ENCODE measurements at places on chromosomes 5 and 9.

GRCh38 chr5:133527311-133527710, 85.0 kb downstream of the FSTL4 start:
- no peak for DNase-seq

DNA sequence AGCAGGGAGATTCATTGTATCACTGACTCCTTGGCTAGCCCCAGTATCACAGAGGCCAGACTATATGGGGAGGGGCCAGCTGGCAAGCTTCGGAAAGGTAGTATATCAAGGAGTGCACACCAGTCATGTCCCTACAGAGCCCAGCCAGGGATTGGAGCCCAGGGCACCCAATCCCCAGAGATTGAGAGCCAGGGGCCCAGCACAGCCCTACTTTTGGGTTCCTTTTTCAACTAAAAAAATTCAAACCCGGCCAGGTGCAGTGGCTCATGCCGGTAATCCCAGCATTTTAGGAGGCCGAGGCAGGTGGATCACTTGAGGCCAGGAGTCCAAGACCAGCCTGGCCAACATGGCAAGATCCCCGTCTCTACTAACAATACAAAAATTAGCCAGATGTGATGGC, 5.4 kb upstream of the MYORG start:
- DNase-seq = no peak

DNA sequence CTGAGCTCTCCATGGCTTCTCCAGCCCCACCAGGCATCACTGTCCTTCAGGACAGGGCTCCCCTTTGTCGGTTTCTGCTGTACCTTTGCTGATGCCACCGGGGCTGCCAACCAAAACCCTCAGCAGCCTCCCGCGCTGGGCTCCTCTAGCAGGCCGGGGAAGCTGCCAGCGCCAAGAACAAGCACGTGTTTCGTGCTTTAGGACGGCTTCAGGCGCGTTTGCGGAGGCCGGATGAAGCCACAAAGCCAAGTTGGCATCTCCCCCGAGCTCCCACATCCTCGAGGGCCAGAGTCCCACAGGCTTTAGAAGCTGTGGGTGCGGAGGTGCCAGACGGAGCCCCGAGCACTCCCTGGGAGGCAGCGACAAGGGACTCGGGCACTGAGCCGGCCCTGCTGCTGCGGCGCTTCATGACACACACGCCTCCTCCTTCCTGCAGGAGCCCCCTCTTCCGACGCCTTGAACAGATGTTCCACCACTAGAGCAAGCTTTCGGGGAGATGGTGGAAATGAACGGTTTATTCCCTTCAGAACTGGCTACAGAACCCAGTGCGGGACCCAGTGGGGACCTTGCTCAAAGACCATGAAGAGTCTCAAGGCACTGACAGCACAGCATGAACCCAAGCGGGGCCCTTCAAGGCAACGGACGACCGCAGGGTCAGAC, 36.7 kb downstream of the SARDH start:
- no peak for DNase-seq

GRCh38 chr5:74616236-74617146, 24.0 kb downstream of the ENC1 start:
- no peak for DNase-seq

- DNase-seq = no peak
Measured at GRCh38 chr9:114626415-114627020, 15.4 kb downstream of the TMEM268 start.

DNA sequence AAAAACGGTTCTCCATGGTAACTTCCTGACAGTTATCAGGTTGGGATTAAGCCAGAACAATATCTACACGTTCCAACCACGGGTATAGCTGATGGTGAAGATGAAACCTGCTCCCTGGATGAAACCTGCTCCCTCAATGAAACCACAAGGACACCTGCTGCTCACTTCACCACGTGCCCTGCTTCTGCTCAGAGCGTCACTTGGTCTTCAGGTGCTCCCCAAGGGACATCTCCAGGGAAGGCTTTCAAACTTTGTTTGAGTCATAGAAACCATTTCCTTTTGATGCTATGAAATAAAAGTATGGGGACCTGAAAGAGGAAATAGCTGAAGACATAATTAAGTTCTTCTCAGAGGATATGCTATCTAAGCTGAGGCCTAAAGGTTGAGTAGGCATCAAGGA, 242.4 kb downstream of the MED10 start:
- DNase-seq = no peak

- DNase-seq = no peak
Measured at GRCh38 chr5:9863486-9863885, 233.3 kb upstream of the TAS2R1 start.

Data from HuH-7 (cell line).